ENCODE measurements at places on chromosomes 4 and X.

GRCh38 chr4:125313497-125313896, 1.3 kb upstream of the FAT4 start:
- no peak for DNase-seq

- no peak for DNase-seq
Observed at GRCh38 chr4:104870495-104871233, 276.0 kb upstream of the TET2 start.

DNA sequence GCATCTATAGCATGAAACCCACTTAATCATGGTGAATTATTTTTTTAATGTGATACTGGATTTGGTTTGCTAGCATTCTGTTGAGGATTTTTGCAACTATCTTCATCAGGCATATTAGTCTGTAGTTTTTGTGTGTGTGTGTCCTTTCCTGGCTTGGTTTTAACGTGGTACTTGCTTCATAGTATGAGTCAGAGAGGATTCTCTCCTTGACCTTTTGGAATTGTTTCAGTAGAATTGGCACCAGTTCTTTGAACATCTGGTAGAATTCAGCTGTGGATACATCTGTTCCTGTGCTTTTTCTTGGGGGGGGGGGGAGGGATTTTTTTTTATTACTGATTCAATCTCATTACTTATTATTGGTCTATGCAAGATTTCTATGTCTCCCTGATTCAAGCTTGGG, 232.0 kb upstream of the KLF8 start:
- no peak for DNase-seq

DNA sequence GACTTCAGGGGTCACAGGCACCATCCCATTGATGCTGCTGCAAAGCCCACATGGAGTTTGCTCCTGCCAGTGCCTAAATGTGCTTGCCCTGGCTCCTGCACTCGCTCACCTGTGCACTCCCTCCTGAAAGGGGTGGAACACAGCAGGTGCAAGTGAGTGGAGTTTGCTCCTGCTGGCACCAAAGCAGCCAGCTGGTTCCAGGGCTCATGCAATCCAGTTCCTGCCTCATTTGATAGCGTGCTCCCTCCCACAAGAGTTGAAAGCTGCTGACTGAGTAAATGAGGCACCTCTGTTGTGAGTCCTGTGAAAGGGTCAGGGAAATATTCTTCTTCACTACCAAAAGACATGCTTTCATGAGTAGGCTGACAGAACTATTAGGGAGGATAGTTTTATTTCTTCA, 30.5 kb downstream of the CXCL8 start:
- DNase-seq, result no peak

DNA sequence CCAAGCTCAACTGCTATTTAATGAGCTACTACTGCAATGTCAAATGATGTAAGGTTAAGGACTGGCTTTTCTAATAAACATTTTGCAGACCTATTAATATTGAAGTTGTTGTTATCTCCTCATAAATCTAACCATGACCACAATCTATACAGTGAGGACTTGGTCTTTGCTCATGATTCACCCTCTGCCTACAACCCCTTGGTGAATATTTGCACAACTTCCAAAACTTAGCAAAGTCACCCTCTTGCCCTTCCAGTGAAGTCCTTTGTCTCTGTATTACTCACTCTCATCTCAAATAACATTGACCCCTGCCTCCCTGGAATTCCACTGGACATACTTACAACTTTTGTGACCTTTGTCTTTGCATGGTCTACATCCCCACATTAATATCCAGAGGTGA, 204.5 kb downstream of the KCNIP4 start:
- no peak for DNase-seq

GRCh38 chr4:20832826-20833225, 132.6 kb downstream of the PACRGL start:
- DNase-seq, result no peak

- no peak for DNase-seq
Observed at GRCh38 chr4:133910165-133910564, 291.4 kb downstream of the PABPC4L start.

DNA sequence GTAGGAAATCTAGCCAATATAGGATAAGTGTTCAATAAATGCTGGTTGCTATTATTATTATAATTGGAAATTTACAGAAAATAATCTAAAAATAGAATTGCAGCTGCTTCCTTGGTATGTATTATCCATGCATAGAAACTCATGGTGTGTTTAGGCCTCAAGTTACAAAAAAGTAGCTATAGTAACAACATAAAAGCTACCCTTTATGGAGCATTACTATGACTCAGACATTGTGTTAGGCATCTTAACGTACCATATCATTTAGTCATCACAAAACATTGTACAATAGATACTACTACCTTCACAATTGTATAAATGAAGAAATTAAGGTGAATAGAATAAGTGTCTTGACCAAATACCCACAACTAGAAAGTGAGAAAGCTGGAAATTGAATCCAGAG, 126.9 kb upstream of the NRK start:
- DNase-seq, result no peak
